Kidney tubule cell (primary cell): ENCODE measurements at places on chromosomes 2 and 18.

GRCh38 chr2:216652566-216652965 lies 19.3 kb downstream of the IGFBP2 start:
- DNase-seq: peak; percentile 68

DNA sequence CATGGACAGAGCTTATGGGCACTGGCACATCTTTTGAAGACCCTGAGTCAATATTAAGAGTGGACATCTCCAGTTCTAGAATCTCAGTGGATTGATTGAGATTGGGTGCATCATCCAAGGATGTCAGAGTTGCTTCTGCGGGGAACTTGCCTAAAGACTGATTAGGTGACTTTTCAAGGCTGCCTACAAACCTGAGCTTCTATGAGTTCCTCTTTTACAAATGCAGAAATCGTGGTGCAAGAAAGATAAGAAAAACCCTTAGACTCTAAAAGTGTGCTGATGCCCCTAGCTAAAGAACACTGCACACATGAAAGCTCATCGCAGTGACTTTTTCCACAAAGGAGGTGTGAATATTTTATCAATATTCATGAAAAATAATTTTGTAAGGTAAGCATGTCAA lies 86.8 kb upstream of the NEDD4L start:
- no peak for DNase-seq

DNA sequence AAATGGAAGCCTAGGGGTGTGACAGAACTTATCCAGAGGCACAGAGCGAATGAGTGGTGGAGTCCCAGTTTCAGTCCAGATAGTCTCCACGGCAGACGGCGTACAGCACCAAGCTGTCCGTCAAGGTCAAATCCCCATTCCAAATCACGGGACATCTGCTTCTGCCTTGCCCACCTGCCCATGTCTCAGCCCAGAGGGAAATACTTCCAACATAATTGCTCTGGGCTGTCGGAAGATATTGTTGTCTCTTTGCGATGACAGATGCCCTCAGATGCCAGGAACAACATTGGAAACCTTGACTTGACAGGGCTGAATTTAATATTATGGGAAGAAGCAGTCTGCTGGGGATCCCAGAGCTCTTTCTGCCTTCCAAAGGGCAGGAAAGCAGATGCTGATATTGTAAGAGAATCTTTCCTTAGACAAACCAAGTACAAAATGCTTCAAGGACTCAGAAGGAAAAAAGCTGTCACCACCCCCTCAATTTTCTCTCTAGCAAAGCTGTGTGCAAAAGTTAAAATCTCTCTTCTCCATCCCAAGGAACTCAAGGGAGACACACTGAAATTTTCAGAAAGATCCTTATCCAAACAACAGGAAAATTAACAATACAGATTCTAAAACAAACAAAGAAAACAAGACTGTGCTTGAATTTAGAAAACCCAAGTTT lies 364.0 kb downstream of the LRATD1 start:
- no peak for DNase-seq

DNA sequence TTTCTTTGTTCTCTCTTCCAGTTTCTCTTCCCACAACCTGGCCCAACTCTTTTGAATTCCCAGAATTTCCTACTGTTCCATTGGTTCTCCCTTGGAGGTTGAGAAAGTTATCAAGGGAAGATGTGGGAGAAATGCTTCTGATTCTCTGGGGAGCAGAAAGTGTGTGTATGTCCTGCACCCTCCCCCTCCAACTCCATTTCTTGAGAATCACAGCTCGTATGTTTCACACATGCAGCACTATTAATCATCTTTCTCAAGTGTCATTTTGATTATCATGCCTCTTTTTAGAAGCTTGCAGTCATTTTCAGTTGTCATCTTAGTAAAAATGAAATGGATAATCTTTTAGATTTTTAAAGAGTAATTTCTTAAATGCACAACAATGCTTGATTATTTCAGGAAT lies 296.8 kb upstream of the SLC39A10 start:
- DNase-seq: no peak

DNA sequence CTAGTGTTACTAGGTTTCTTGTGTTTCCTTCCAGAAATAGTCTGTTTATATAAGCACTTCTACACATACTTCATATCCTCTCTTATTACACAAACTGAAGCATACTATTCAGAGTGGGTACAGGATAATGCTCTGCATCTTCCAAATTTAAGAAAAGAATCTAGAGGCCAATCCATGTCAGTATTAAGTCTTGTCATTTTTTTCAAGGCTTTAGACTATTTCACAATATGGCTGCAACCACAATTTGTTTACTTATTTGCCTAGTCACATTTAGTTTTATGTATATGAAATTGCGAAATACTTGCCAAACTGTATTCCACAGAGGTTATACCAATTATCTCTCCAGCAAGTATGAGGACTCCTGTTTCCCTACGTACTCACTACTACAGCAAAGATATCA lies 27.9 kb downstream of the IWS1 start:
- DNase-seq: no peak
